Kidney (tissue), 22 donors: ENCODE measurements at places on chromosomes 12 and 14.
A peak's percentile ranks its signal among the peaks of the same experiment; 100 is the strongest.

- no peaks in the 10 kb centered on the region for H3K4me1 ChIP-seq
- no peaks in the 10 kb centered on the region for H3K27me3 ChIP-seq
- no peaks in the 10 kb centered on the region for H3K36me3 ChIP-seq
These were observed 310.2 kb downstream of the APAF1 start for GRCh38 chr12:98955284-98955683.

- no peak for DNase-seq
- H3K27me3 ChIP-seq: no peaks in the 10 kb centered on the region
- no peaks in the 10 kb centered on the region for H3K36me3 ChIP-seq
- H3K4me3 ChIP-seq: no peak overlapping the region
- H3K4me1 ChIP-seq: no peaks in the 10 kb centered on the region
These were observed 3.3 kb downstream of the PARP11 start for GRCh38 chr12:3869865-3870264.

GRCh38 chr12:59763835-59764234, 168.0 kb downstream of the SLC16A7 start:
- H3K4me3 ChIP-seq: no peak overlapping the region
- no peaks in the 10 kb centered on the region for H3K36me3 ChIP-seq
- no peaks in the 10 kb centered on the region for H3K4me1 ChIP-seq
- no peak for DNase-seq
- H3K27me3 ChIP-seq: no peaks in the 10 kb centered on the region

- no peaks in the 10 kb centered on the region for H3K27me3 ChIP-seq
- H3K27ac ChIP-seq: no peak overlapping the region
- no peak for DNase-seq
- H3K4me3 ChIP-seq: no peak overlapping the region
- H3K36me3 ChIP-seq: no peaks in the 10 kb centered on the region
- no peaks in the 10 kb centered on the region for H3K4me1 ChIP-seq
These were observed 188.3 kb downstream of the DAD1 start for GRCh38 chr14:22400655-22401259.

- H3K36me3 ChIP-seq: no peaks in the 10 kb centered on the region
- H3K4me1 ChIP-seq: no peaks in the 10 kb centered on the region
- no peak overlapping the region for H3K27ac ChIP-seq
- no peak for DNase-seq
These were observed 378.8 kb upstream of the SOX5 start for GRCh38 chr12:24328261-24328660.

GRCh38 chr12:27499377-27499776, 24.6 kb upstream of the PPFIBP1 start:
- H3K4me1 ChIP-seq: no peaks in the 10 kb centered on the region
- no peaks in the 10 kb centered on the region for H3K36me3 ChIP-seq
- no peak for DNase-seq
- H3K27ac ChIP-seq: no peak overlapping the region
- no peak overlapping the region for H3K4me3 ChIP-seq

- no peaks in the 10 kb centered on the region for H3K4me1 ChIP-seq
- no peak for DNase-seq
- peak overlapping the region; percentile 28 for H3K4me3 ChIP-seq
- no peak overlapping the region for H3K27ac ChIP-seq
- peaks cover 58% of the 10 kb centered on the region for H3K27me3 ChIP-seq
- no peaks in the 10 kb centered on the region for H3K36me3 ChIP-seq
These were observed 9.1 kb upstream of the TBX3 start for GRCh38 chr12:114693059-114693531.

- no peaks in the 10 kb centered on the region for H3K36me3 ChIP-seq
- no peak for DNase-seq
- H3K27me3 ChIP-seq: no peaks in the 10 kb centered on the region
These were observed 274.2 kb downstream of the ETNK1 start for GRCh38 chr12:22899184-22899583.

GRCh38 chr14:32494609-32495434, 165.7 kb downstream of the AKAP6 start:
- H3K4me3 ChIP-seq: no peak overlapping the region
- DNase-seq: no peak
- no peaks in the 10 kb centered on the region for H3K4me1 ChIP-seq
- H3K27ac ChIP-seq: no peak overlapping the region

GRCh38 chr12:117816-118345, 51.3 kb downstream of the IQSEC3 start:
- no peaks in the 10 kb centered on the region for H3K27me3 ChIP-seq
- no peak overlapping the region for H3K27ac ChIP-seq
- no peaks in the 10 kb centered on the region for H3K36me3 ChIP-seq
- H3K4me1 ChIP-seq: no peaks in the 10 kb centered on the region
- no peak for DNase-seq

DNA sequence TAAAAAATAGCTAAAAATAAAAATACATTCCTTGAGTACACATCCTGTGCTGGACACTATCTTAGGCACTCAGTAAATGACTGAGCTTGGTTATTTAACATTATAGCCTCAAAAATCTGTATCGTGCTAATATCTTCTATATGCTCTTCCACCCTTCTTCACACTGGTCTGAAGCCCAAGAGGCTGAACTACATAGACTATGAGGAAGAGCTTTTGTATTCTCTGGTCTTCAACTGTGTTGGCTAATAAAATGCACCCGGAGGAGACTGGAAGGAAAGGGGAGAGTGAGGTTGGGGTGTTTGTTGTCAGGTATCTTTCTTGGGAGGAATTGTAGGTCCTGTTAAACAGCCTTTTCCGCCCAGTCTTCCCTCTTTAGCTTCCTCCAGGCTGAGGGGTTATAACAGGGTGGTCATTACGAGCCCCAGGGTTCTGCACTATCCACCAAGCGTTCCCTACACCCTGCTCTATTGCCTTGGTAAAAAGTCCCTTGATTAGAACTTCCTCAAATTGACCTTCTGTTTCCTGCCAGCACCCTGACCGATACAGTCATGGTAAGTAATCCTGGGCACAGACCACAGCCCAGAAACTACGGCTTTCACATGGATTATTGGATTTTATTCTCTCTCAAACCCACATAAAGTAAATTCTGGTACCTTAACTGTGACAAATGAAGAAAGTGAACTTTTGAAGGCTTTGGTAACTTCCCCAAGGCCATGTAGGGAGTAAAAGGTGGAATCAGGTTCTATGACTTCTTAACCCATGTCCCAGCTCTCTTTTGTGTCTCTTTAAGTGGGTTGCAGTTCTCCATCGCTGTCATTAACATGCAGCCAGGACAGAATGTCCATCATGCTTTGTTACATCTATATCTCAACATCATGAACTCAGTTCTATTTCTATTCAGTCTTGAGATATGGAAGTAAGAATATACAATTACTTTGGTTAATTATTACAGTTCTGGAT, 71.3 kb downstream of the PTHLH start:
- no peak for DNase-seq
- no peaks in the 10 kb centered on the region for H3K4me1 ChIP-seq
- no peak overlapping the region for H3K27ac ChIP-seq

DNA sequence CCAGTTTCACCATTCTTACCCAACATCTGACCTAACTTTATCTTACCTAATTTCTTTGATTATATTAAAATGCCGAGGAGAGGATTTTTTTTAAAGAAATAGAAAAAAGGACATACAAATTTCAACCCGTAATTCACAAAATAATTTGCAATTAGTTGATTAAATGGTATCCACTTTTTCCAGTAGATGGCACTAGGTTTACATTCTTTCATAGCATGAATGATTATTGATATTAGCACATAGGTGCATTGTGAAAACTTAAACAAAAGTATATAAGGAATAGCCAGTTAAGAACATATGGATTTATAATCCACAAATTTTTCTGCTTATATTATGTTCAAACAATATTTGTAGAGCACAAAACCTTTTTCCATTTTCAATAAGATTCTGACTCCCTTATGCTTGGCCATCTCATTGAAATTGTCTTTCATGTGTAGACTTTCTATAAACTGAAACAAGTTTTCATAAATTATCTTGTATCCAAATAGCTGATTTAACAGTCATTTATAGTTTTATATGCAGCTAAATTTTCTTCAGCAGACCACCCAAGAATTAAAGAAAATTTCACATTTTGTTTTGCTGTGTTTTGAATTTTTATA, 35.3 kb downstream of the MSRB3 start:
- no peaks in the 10 kb centered on the region for H3K36me3 ChIP-seq
- no peak overlapping the region for H3K27ac ChIP-seq
- DNase-seq: no peak
- H3K4me3 ChIP-seq: no peak overlapping the region
- no peaks in the 10 kb centered on the region for H3K27me3 ChIP-seq

DNA sequence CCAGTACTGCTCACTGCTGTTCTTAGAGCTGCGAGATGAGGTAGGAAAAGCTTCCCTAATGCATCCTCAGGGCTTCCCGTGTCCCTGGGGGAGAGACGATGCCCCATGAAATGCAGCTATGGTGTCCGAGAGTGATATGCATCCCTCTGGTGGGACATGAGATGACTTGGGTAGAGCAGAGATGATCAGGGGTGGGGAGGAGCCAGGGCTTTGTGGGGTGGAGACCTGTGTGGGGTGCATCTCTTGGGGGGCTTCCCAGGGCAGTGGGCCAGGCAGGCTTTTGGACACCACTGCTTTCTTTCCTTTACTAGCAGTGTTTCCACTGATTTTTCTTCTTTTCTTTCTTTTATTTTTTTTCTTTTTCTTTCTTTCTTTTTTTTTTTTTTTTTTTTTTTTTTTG, 147.3 kb downstream of the ADGRD1 start:
- H3K27me3 ChIP-seq: no peaks in the 10 kb centered on the region
- no peak overlapping the region for H3K4me3 ChIP-seq
- H3K4me1 ChIP-seq: no peaks in the 10 kb centered on the region
- DNase-seq: no peak
- no peaks in the 10 kb centered on the region for H3K36me3 ChIP-seq

GRCh38 chr14:57879516-57879915, 13.6 kb upstream of the SLC35F4 start:
- H3K4me3 ChIP-seq: no peak overlapping the region
- no peaks in the 10 kb centered on the region for H3K4me1 ChIP-seq
- no peaks in the 10 kb centered on the region for H3K27me3 ChIP-seq
- H3K36me3 ChIP-seq: no peaks in the 10 kb centered on the region
- no peak overlapping the region for H3K27ac ChIP-seq
- DNase-seq: no peak
